T-cell (primary cell): ENCODE measurements at places on chromosomes 5 and 9.

DNA sequence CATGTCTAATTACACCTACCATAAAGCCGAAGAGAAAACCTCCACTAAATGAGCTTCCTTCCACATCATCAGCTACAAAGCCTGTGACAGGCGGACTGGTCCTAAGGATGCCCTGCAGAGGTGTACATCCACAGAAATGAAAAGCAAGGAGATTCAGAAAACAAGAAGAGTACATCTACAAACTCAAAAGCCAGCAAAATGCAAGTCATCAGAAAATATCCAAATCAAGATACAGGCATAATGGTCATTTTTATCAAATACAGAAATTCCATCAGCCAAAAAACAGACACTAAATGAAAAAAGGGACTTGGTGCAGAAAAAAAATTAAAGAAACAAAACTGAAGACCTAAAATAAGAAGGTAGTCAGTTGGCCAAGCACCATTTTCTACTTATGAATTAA is 79.7 kb downstream of the FRMD3 start:
- no peak for DNase-seq

DNA sequence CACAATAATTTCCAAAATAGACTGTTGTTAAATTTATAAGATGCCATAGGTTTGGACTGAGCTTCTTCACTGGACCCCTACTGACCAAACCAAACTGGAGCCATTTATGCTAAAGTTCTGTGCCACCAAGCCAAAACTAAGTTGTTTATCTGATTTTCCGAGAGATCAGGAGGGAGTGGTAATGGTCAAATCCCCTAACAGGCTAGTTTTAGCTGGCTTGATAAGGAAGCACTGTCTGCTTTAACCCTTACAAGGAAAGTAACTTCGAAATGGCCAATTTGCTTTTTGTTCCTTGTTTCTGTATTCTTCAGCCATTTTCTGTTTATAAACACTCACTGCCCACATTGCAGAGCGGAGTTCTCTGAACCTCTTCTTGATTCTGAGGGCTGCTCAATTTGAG is 246.8 kb upstream of the TUT7 start:
- DNase-seq, result no peak

- no peak for DNase-seq
These were observed 10.5 kb upstream of the TMEM252 start for GRCh38 chr9:68551191-68551590.

DNA sequence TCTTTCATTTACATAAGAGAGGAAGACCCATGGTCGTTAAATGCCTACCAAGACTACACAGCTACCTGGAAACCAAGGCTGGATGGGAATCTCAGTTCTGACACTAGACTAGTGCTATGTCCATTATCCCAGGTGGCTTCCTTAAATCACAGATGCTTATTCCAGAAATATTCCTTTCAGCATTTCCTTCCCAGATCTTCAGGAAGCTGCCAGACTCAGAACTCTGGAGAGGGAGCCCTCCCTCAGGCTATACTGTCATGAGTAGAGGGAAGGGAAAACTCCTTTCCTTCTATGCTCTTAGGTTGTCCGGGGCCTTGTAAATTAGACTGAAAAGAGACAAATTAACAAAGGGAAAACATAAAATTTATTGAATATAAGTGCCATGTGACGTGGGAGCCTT is 20.8 kb downstream of the FREM1 start:
- DNase-seq, result no peak

DNA sequence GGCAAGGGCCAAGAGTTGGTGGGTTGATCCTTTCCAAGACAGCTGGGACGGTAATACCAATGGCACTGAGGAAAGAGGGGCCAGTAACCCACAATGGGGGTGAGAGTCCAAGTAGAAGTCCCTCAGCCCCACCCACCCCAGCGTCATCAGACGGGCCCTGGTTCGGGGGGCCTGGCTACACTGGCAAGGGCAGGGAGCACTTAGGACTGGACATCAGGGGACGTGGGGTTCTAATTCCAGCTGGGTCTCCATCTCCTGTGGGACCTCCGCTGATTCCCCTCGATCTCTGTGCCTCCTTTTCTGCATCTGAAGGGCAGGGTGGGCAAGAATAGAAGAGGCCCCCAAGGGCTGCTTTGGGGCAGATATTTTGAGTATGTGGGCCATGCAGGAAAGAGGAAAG is 53.5 kb upstream of the FCN1 start:
- DNase-seq, result no peak

- DNase-seq, result no peak
These were observed 149.0 kb downstream of the PDE4D start for GRCh38 chr5:59744531-59744992.

DNA sequence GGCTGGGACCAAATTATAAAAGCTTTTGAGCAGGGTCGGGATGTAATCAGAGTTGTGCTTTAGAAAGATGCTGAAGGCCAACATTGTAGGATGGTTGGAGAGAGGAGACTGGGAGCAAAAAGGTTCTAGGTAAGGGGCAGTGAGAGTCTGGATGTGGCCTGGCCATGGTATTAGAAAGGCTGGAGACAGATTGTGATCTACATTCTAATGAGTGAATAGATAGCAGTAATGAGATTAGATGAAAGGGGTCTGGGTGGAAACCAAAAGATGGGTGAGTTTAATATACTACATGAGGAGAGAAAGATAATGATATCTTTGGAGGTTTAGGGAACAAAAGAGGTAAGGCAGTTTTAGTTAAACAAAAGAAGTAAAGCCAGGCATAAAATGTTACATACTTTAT is 88.8 kb upstream of the SH3GL2 start:
- no peak for DNase-seq

DNA sequence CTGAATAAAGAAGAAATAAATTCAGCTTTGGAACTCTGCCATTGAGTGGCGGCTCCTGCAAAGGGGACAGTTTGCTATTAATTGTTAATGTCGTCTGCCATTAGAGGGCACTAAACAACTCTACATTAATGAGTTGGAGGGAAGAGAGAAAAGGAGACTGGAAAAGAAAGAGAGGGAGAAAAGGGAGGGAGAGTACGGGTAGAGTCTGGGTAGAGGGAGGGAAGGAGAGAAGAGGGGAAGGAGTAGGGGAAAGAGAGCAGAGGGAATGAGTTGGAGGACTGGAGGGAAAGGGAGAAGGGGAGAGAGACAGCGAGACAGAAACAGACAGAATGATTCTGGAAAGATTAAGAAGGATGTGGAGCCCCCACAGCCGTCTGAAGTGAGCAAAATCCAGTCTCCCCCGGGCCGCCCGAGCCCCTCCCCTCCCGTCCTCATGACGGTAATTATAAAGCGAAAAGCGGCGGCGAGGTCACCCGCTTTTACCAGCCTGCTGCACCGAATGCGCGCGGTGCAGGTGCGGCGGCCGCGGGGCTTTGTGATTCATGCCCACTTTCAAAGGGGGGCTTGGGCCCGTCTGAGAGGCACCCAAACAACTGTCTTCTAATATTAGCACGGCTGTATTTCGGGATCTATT is 1.9 kb upstream of the FST start:
- no peak for DNase-seq

DNA sequence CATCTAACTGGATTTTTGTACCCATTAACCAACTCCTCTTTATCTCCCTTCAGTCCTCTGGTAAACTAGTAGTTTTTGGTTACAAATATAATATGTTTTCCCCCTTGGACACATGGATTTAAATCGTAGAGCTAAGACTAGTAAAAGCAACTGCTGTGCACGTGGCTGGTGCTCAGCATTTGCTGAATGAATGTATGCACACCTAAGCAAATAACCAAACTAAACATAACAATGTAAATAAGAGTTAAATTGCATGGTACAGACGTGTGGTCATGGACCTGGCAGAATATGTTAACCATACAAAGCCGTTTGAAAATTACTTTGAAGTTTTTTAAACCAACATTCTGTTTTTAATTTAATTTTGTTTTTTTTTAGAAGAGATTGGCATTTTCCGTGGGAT is 65.2 kb upstream of the FYB1 start:
- no peak for DNase-seq

DNA sequence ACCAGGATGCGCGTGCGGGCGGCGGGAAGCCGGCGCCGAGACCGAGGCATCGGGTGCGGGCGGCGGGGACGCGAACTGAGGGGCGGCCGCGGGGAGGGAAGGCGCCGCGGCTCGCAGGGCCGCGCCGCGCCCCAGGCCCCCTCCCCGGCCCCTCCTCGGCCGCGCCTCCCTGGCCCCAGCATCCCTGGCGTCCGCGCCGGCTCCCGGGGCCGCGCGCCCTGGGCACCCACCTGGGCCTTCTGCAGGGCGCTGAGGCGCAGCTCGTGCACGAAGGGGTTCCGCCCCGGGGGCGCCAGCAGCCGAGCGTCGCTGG is 324 bp downstream of the LPCAT1 start:
- no peak for DNase-seq

DNA sequence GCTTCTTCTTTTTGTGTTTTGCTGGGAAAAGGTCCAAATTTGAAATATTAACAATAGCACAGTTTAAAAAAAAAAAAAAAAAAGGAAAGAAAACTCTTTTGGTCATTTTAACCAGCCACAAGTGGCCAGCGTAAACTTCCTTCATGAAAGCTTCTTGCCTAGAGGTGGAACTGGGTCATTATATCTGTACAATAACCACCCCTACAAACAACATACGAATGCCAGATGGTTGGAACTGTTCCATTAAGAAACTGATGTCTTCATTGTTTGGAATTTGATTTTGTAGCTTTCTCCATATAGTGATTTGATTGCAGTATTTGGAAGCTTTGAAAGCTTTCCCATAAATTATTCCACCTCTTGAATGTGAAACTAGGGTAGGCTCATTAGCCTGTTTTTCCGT is 18.3 kb upstream of the LPAR1 start:
- DNase-seq, result no peak

DNA sequence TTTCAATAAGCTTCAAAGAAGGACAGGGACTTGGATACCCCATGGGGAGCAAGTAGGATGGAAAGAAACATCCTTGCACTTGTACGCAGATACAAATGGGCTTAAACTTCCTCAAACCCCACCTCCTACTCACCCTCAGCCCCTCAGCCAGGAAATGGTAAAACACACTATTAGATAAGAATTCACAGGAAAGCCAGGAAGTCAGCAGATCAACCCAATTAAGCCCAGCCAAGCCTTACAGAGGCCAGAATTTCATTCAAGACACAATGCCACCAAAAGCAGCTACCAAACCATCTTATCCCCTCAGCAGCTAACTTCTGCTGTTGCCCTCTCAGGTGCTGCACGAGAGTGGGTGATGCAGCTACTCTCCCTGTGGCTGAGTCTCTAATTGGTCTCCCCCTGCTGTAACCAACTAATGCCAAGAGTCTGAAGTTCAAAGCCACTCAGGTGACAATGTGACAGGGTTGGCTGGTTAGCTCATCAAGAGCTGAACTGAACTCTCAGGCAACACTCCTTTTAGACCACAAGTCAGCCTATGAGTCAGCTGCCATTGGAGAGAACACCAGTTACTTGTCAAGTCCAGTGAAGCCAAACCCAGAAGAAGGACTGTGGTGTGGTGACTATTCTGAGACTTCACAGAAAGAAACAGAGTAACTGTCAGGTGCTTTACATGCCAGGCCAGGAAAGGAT is 201.9 kb downstream of the ZNF608 start:
- DNase-seq, result no peak

DNA sequence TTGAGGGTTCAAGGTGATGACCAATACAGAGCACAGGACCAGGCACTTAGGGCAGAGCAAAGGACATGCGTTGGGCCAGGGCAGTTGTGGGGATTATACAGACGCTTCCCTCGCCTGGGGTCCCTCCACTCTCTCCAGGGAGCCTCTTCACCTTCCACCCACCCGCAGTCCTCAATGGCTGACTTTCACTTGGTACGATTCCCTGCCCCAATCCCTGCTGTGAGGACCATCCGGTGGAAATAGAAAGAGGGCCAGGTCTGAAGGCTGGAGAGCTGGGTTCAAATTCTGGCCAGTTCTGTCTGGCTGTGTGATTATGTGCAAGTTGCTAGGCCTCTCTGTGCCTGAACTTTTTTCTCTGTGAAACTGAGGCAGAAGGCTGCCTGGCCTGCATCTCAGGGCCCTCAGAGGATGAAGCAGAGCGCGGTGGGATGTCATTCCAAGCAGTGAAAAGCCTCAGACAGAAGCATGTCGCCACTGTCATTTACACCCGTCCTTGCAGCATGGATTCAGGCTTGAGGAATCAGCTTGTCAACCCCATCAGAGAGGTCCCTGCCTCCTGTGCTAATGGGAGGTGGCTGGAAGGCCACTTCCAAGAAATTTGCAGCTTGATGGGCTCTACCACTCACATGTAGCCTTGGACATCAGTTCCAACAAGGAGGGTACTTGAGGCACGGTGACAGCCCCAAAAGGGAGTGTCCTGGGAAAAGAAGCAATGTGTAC is 206.6 kb upstream of the IER5L start:
- DNase-seq, result no peak

GRCh38 chr9:17580119-17580518 is 1.3 kb downstream of the SH3GL2 start:
- DNase-seq, result no peak

- DNase-seq, result no peak
These were observed 121.8 kb upstream of the MTAP start for GRCh38 chr9:21680590-21680989.

DNA sequence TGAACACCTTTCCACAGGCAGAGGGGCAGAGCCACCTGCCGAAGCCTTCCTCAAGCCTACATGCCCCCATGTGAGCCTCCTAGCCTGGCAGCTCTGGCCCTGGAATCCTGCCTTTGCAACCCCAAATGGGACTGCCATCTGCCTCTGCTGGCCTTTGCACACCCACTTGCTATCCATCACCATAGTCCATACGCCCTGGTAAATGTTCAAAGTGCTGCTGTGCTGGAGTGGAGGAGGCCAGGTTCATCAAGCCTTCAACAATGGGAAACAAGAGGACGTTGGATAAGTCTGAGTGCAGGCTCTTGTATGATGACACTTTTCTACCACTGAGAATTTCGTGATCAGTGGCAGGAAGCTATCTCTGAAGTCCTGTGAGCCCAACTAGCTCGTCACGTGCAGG is 159.8 kb downstream of the MED10 start:
- no peak for DNase-seq

DNA sequence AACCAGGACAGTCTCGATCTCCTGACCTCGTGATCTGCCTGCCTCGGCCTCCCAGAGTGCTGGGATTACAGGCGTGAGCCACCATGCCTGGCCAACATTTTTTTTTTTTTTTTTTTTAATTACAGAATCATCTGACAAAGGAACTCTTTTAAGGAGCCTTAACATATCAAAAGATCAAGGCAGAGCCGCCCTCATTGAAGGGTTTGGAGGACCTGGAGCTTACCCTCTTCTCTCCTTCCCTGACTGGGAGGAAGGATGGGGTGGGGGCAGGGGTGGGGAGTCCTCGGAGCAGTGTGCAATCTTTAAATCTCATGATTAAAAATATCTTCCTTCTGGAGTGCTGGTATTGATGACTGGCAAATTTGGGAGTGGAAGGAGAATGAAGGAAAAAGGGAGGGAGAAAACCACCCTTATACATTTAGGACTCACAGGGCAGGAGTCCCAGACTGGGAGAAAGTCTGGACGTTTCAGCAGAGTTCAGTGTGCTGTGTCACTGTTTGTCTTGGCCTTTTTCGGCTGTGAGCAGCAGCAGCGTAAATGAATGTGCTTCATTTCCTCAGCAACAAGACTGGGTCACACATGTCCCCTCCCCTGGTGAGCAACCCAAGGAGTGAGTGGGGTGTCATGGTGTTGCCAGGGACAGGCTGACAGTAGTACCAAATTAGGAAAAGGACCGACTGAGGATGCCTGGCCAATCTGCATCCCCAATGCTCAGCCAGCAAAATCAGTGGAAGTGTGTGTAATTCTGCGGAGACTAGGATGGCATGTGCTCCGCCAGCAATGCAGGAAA is 115.3 kb upstream of the BNC2 start:
- DNase-seq, result no peak

GRCh38 chr5:96875791-96876291 is 459 bp upstream of the ERAP2 start:
- DNase-seq, result no peak
